ENCODE measurements at places on chromosomes 16 and 17.

DNA sequence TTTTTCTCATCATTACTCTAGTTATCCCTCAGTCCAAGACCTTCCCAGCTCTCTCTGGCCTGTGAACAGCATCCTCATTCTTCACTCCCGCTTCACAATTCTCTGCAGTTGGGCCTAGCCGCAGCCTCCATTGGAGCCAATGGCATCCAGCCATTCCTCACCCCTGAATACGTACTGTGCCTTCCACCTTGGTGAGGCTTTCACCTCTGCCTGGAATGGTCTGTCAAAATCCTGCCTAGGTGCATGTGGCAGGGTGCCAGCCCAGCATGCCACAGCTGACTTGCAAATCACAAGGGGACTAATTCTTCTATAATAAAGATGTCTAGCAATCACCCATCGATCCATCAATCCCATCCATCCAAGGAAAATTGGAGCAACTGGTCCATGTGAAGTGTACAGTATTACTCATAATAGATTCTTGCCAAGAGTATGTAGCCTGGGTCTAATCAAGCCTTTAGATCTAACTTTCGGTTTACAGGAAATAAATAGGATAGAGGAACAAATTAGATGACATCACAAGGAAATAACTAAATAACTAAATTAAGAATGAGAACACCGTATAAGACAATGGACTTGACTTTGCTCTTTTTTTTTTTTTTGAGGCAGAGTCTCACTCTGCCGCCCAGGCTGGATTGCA lies 5.1 kb upstream of the CX3CL1 start:
- DNase-seq = no peak

- peak; percentile 14 for DNase-seq
Measured at GRCh38 chr17:66364990-66365490, 62.6 kb downstream of the PRKCA start.

DNA sequence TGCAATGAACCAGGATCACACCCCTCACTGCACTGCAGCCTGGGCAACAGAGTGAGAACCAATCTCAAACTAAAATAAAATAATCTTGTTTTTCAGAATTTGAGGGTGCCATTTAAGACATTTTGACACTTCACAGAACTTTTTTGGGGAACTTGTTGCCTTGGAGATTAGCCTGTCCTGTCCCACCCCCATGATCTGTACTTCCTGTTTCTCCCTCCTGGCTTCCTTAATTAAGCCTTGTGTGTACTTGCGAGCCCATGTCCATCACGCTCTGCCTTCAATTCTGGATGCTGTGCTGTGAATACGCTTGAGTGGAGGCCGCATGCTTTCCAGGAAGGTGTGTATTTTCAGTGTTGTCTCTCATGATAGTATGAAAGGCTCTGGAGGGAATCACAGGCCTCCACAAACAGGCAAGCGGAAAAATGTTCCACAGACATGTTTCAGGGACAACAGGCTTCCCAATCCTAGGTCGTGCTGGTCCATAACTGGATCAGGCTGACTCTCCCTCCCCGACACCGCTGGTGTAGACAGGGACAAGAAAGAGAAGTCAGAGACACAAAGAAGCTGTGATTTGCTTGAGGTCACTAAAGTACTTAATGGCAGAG lies 56.9 kb downstream of the NOS2 start:
- DNase-seq = no peak

DNA sequence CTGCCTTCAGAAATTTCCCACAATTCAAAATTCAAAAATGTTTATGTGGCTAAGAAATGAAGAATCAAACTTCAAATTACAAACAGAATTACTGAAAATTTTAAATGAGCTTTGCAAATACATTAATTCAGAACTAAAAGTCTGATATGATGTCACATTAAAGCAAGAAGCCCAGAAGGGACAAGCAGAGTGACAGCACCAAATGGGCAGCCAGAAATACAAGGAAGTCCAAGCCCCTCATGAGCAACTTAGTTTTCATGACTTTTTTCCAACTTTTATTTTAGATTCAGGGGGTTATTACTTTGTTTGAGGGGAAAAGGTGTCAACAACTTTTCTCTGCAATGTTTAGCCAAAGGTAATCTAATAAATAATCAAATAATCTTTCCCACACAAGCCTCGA lies 21.5 kb downstream of the UBE2G1 start:
- no peak for DNase-seq

DNA sequence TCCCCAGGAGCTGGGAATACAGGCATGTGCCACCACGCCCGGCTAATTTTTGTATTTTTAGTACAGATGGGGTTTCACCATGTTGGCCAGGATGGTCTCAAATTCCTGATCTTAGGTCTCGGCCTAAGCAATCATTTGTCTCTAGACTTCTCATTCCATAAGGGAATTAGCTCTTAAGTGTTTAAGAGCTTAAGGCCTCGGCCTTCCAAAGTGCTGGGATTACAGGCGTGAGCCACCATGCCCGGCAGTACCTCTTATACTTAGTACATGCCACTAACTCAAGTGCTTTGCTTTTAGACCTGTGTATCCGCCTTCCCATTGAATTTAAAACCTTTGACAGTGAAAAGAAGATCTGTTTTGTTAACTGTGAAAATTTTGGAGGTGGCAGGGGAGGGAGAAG lies 16.6 kb upstream of the IL21R start:
- no peak for DNase-seq

- DNase-seq = peak; percentile 52
Measured at GRCh38 chr17:28599311-28600184, 723 bp upstream of the SPAG5 start.

- DNase-seq = no peak
Measured at GRCh38 chr17:75250009-75250471, 11.4 kb downstream of the GGA3 start.

DNA sequence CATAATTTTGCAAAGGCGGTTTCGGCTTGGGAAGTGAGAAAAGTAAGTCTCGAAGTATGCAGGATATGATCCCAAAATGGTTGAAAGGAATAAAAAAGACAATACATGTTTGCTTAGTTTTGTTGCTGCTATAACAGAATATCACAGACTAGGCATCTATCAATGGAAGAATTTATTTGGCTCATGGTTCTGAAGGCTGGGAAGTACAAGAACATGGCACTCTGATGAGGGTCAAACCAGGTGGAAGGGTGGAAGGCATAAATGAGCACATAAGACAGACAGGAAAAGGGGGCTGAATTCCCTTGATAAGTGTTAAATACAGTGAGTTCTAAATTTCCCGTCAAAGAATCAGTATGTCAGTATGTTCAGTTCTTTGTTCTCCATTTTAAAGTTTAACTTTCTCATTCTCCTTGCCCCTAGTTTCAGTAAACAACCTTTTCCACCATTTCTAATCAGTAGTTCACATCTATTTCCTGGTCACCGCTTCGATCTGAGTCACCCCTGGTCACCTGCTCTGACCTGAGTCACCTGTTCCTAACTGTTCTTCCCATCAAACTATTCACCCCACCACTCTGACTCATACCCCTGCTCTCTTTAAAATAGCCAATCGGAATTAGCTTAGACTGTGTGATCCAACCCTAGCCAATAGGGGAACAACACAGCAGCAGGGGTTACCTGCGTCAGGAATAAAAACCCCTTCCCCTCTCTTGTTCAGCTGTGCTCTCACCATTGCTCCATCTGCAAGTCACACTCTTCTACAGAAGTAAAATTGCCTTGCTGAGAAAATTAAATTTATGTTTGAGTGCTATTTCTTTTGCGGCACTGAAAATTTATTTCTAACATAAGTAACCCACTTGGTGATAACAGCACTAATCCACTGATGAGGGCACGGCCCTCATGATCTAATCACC lies 240.8 kb downstream of the STX8 start:
- no peak for DNase-seq

DNA sequence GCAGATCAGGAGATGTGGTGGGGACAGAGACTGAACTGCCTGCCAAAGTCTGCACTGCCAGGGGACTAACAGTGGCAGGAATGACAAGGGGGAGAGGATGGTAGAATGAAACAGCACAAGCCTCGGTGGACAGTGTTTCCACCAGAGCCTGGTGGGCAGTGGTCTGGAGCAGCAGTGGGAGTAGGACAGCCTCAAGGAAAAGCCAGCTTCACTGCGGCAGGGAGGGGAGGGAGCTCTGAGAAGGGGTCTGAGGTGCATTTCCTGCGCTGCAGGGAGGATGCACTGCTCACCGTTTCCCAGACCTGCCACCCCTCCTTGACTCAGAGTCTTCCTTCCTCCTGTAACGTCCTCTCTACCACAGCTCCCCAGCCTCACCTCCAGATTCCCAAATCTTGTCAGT lies 33.8 kb downstream of the MARCHF10 start:
- no peak for DNase-seq

GRCh38 chr17:17398188-17398942 lies 78.4 kb upstream of the MED9 start:
- DNase-seq = no peak

DNA sequence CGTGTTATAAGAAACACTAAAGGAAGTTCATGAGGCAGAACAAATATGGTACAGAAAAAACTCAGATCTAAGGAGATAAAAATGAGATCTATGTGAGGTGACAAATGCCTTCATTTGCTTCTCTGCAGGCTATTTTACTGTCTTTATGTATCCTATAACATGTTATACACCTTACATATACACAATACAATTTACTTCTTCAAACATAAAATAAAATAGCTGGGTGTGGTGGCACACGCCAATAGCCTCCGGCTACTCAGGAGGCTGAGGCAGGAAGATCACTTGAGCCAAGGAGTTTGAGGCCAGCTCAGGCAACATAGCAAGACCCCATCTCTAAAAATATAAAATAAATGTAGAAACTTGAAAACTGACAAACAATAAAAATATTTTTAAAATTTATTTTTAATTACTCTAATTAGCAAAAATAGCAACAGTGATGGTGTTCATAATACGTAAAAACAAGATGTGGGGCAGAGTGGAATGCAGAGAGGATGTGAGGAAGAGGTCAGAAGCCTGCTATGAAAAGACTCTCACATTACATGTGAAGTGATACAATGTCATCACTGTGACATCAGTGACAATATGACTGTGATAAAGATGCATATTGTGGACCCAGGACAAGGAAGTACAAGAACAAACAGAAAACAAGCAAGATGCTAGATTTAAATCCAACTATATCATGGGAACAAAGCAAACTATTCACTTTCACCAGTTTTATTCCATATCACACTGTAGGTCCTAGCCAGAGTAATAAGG lies 31.0 kb downstream of the VPS53 start:
- no peak for DNase-seq

DNA sequence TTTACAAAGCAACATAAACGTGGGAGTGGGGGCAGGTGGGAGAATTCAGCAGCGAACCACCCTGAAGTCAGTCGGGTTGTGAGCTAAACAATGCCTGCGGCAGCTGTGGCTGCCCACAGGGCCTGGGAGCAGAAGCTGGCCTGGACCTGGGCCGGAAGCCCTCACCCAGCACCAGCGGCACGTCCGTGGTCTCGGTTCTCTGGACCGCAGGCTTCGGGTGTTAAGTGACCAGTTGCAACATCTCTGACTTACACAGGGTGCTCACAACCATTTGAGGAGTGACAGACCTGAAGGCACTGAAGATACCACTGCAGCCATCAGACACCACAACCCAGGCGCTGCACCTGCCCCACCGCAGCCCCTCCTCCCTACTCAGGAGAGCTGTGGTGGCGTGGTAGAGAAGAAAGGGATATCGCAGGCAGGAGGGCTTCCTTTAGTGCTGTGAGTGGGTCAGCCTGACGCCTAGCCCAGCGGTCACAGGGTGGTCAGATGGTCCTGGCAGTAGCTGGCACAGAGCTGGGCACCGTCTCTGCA lies 33.8 kb downstream of the CBFA2T3 start:
- no peak for DNase-seq

DNA sequence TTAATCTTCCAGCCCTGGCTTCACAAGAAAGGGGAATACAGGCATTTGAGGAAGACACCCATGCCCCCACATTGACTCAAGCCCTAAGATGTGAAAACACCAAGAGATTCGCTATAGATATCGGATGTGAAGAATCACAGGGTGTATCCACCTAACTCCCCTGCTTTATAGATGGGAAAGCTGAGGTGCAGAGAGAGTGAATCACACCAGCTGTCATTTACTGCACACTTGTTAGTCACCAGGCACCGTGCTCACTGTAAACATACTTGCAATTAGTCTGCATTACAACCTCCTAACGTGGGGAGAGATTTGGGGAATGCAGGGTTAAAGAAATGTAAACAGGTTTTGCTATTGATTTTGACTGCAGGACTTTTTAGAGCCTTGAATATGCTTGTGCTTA lies 325.5 kb downstream of the C16orf95 start:
- DNase-seq = no peak

- no peak for DNase-seq
Measured at GRCh38 chr16:10584981-10585438, 4.6 kb upstream of the EMP2 start.

DNA sequence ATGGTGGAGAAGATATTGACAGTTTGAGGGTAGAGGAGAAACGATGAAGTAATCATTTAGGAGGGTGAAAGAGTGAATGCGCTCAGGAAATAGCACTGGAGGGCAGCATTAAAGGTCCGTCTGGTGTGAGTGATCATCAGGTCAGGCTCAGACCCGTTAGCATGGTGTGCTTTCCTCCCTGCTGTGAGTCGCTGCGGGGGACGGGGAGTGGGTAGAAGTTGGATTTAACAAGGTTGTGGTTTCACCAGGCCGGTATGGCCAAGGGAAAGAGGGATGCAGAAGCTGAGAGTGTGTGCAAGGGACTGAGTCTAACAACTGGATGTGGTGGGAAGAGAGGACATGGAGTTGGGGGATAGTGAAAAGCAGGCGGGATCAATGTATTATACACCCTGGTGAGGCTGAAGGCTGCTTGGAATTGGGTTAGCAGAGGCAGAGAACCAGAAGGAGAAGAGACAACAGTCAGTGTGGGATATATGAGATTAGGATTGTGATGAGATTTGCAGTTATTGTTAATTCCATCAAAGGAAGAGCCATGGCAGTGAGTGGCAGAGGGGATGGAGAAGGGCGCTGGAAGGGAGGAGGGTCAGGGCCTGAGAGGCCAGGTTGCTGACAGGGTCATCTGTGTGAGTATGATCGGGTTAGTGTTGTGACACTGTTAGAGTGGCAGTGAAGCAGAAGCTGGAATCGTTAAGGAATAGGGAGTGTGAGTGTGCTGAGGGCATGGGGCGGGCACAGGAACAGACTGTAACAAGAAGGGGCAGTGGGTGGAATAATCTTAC lies 59.0 kb upstream of the TBX2 start:
- no peak for DNase-seq

DNA sequence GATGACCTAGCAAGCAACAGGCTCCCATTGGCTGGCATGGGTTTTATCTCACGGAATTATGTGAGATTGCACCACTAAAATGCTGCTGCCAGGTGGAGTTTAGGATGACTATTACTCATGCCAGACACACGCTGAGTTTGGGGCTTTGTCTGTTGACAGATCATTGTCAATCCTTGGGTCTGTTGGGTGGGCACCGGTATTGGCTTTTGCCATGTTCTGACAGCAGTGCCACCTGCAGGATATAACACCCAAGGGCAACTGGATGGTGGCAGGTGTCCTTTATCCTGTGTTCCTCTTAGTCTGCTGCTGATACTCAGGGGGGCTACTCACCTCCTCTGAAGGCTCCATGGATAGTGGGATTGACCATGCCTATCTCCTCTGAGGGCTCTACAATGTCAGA lies 221.6 kb upstream of the DYNLRB2 start:
- DNase-seq = no peak

GRCh38 chr16:3180445-3180878 lies 7.5 kb upstream of the OR1F1 start:
- peak; percentile 70 for DNase-seq

GRCh38 chr17:60606036-60606435 lies 6.0 kb downstream of the PPM1D start:
- DNase-seq = no peak

GRCh38 chr17:49527927-49528651 lies 33.0 kb downstream of the NGFR start:
- no peak for DNase-seq

Data from HAP-1 (cell line).